Stimulated activated CD8-positive, alpha-beta memory T cell treated with anti-CD3 and anti-CD28 coated beads, Interleukin-4, amount 100 ng/mL, for 1 hour (primary cell): ENCODE measurements at places on chromosomes 11 and 22.

- no peak for DNase-seq
Measured at GRCh38 chr11:92413757-92414513, 189.3 kb downstream of the FAT3 start.

- no peak for DNase-seq
Measured at GRCh38 chr11:41534861-41535260, 75.4 kb upstream of the LRRC4C start.

- no peak for DNase-seq
Measured at GRCh38 chr11:73866095-73866579, 10.5 kb downstream of the COA4 start.

GRCh38 chr11:119044708-119045107, 12.3 kb downstream of the HYOU1 start:
- no peak for DNase-seq

DNA sequence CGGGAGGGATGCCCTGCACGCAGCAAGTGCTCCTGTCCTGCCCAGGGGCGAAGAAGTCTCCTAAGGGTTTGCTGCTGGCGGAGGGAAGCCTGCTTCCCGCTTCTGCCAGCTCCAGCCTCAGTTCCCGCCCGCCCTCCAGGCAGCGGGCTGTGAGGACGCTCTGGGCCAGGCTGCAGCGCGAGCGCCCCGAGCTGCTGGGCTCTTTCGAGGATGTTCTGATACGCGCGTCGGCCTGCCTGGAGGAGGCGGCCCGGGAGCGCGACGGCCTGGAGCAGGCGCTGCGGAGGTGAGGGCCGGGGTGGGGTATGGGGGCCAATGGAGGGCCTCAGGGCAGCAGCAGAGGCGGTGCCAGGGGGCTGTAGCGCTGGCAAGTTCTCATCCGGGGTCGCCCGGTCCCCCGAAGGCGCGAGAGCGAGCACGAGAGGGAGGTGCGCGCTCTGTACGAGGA, 2.2 kb downstream of the CRACR2B start:
- no peak for DNase-seq

- DNase-seq, result no peak
Measured at GRCh38 chr11:116164843-116165242, 607.9 kb downstream of the BUD13 start.

DNA sequence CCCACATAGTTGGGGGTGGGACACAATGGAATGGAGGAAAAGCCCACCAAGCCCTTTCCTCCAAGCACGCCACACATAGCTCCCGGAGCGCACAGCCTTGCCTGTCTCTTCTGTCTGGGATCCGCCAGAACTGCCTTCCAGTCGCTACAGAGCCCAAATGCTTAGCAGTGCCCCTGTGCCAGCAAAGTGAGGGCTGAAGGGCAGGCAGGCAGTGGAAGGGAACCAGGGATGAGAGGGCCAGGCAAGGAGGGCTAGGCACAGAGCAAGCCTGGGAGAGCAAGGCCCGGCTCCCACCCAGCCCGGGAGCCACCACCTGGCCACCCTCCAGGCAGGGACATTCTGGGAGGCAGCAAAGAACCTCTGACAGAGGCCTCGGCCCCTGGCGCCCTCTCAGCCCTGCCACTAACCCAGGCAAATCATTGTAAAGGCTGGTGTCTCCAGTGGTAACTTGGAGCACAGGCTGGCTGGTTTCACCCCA, 32.5 kb downstream of the PPP2R1B start:
- DNase-seq, result no peak

GRCh38 chr11:104876861-104877431, 21.3 kb downstream of the CASP12 start:
- no peak for DNase-seq

GRCh38 chr22:47094861-47095330, 332.4 kb downstream of the TBC1D22A start:
- no peak for DNase-seq

GRCh38 chr11:120141113-120141767, 3.3 kb upstream of the TRIM29 start:
- DNase-seq, result no peak

DNA sequence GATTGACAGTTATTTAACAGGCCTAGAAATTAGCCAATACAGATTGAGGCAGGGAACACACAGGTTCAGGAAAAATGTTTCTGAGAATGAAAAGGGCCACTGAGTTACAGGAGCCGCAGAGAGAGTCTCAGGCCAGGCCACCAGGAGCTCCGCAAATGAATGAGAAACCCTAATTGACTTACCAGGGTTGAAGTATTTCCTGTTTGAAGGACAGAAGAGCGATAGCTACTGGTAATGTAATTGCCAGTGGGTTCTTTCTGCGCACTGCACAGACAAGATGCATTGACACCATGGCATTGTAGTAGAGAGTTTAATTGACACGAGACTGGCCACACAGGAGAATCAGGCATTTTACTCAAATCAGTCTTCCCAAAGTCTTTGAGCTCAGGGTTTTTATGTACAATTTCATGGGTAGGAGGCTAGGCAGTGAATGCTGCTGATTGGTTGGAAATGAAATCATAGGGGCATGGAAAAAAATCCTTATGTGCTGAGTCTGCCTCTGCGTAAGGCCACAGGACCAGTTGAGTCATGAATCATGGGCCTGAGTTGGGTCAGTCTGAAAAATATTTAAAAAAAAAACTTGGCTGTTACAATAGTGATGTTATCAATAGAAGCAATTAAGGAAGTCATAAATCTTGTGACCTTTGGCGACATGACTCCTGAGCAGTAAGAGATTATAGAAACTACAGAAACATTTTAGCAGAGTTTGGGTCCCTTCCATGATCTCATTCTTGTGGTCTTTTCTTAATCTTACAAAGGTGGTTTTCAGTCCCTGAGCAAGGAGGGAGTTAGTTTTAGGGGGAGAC, 203.8 kb downstream of the CASP12 start:
- no peak for DNase-seq

DNA sequence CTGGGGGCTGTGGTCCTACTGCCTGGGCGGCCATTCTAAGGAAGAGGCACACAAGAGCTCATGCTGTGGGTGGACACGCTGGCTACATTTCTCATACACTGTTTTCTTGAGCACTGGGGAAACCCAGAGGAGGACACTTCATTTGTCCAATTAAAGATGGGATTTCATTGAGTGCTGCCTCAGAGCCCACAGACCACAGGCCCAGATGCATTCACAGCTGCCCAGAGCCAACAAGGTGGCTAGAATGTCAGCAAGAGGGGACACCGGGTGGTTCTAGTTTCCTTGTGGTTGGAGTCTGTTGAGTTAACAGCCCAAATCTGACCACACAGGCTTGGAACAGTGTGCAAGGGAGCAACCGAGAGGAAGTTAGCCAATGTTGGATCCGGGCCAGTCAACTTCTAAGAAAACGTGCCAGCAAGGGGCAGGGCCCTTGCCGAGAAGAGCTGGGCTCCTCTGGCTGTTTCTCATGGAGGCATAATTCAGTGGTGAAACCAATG, 35.0 kb upstream of the SORL1 start:
- DNase-seq, result peak; percentile 20

- DNase-seq, result no peak
Measured at GRCh38 chr22:26684168-26684567, 26.8 kb downstream of the MIAT start.

GRCh38 chr11:68031144-68031464, 623 bp downstream of the NDUFS8 start:
- DNase-seq, result no peak

GRCh38 chr11:134388590-134388989, 23.5 kb downstream of the B3GAT1 start:
- DNase-seq, result no peak

- peak; percentile 69 for DNase-seq
Measured at GRCh38 chr22:44684506-44685383, 17.3 kb upstream of the PRR5 start.

DNA sequence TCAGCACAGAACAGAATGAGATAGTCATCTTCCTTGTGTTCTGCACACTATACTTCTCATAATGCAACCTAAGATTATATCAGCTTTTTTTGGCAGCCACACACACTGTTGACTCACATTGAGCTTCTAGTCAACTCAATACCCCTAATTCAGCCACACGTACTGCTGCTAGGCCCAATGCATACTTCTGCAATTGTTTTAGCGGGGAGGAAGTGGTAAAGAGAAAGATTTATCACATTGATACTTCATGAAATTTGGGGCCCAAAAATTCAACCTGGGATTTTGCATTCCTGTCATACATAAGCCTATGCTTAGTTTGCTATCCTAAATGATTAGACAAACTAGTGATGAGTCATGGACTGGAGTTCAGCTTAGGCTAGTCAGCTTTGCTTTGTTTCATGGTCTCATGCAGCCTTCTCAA, 8.6 kb upstream of the UPB1 start:
- no peak for DNase-seq

- no peak for DNase-seq
Measured at GRCh38 chr11:76634886-76635285, 35.7 kb downstream of the LRRC32 start.

DNA sequence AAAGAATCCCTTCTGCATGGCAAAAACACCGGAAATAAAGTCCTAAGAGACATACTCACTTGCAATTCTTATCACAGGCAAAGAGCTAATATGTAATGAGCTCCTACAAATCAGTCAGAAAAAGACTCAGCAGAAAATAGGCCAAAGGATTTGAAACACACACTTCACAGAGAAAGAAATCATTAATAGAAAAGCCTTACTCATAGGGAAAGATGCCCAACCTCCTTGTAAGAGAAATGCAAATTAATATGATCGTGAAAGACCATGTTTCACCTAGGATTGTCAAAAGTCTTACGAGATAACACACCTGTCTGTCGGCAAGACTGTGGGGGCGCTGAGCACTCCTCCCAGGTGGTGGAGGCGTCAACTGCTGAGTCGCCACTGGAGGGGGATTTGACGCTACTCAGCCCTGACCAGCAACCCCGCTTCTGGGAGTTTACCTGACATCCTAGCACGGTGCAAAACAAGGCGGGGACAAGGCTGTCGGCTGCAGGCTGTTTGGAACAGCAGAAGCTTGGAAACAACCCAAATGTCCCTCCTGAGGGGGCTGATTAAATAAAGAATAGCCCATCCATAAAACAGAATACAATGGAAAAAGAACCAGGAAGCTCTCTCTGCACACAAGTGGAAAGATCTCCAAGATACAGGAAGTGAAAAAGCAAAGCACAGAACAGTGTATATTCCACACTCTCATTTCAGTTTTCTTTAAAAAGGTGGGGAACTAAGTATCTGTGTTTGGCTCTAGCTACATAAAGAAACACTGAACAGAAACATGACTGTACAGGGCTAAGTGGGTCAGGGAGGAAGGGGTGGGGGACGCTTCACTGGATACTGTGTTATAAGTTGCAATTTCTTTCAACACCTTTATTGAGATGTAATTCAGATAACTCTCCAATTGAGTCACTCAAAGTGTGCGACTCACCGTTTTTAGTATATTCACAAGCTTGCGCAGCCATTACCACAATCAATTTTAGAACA, 11.5 kb downstream of the CSNK1E start:
- no peak for DNase-seq

- DNase-seq, result no peak
Measured at GRCh38 chr11:117855912-117856651, 20.4 kb downstream of the FXYD6 start.

DNA sequence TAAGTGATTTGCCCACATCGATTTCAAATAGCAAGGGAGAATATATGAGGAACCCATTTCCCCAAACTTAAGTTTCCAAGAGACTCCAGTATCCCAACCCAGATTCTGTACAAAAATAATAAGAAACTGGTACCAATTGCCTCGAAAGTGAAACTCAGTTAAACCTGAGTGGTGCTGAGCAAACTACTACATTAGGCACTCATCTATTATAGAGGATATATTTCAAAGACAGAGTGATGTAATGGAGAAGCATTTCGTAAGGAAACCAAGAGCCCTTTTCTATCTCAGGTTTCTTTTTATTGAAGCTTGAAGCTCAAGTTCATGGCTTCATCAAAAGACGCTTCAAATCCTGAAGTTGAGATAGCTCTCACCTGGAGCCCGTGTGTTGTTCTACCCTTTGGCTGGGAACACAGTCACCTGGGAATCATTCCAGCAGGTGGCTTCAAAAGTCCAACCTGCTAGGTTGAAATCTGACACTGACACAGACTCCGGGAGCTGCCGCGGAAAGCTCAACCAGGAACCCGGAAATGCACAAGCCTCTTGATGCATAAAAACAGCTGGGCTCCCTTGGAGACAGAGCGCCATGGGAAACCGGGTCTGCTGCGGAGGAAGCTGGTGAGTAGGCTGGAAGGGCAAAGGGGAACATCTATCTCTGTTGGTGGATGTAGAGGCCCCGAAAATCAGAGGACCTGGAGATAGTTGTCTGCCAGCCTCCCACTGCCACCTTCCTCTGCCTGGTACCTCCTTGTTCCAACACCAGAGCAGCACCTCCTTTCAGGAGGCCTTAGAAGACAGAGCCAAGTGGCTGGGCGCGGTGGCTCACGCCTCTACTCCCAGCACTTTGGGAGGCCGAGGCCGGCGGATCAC, at the start of gene C11orf52:
Gene C11orf52 (plus strand): TSS at position 524 of the 867 bp plus-strand sequence. CDS start 60 bp downstream, at position 584.
- DNase-seq, result no peak

- no peak for DNase-seq
Measured at GRCh38 chr22:33920197-33920540, at the start of gene LARGE1. Gene LARGE1, minus strand, starts transcription at chr22:33920476.

DNA sequence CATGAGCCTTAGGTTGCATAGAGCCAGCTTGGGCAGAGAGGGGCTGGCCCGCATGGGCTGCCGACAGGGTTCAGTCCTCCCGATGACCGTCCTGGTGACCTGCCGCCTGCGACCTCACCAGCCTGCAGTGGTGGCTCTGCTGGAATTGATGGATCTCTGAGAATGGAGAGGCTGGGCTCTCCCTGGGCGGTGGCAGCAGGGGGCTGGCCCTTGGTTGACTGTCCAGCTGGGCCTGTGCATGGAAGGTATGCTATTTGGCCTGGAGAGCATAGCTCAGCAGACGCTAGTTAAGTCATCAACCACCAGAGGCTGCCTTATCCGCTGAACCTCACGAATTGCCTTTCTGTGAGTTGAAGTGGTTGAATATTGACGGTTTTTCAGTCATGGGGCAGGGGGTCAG, 19.7 kb downstream of the GRAMD4 start:
- DNase-seq, result no peak

GRCh38 chr11:79482800-79483199, 42.0 kb upstream of the TENM4 start:
- no peak for DNase-seq

DNA sequence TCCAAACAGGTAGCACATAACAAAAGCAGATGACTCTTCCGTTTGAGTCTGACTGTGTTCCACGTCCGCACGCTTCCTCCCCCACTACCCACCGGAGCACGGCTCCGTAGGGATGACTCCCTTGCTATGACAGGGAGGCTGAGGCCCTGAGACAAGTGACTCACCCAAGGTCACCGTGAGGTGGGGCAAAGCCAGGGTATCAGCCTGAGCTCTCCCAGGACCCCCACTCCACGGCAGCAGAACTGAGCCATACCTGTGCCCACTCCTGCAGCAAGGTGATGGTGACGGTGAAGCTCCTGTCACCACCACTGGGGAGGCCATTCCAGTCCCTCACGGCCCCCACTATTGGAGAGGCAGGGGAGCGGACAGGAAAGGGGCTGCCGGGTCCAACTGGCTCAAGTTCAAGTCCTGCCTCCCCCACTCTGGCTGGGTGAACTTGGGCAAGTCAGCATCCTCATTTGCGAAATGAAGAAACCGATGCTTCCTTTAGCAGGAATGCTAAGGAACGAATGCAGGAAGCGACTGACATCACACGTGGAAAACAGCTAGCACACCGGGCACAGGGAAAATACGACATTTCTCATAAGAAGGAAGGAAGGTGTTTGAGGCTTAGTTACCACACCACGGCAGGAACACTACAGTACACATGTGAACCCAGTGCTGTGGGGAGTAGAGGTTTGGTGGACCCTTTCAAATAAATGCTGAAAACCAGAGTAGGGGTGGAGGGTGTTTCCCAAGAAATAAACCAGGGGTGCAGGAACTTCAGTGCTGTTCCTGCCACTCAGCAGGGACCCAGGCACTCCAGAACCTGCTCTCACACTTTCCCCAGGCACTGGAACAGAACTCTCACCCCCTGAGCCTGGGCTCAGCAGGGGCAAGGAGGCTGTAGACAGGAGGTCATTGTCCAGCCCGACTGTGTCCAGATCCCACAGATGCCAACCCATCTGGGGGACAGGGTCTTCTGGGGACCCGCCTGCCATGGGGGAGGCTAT, 32.4 kb upstream of the CBX7 start:
- no peak for DNase-seq
